Vagina (tissue), 2 donors: ENCODE measurements at places on chromosomes 13 and 19.

GRCh38 chr13:21014139-21014501 lies 47.3 kb downstream of the LATS2 start:
- DNase-seq, result no peak

- no peak for DNase-seq
Observed at GRCh38 chr19:14677464-14677863, 2.8 kb upstream of the ADGRE3 start.

DNA sequence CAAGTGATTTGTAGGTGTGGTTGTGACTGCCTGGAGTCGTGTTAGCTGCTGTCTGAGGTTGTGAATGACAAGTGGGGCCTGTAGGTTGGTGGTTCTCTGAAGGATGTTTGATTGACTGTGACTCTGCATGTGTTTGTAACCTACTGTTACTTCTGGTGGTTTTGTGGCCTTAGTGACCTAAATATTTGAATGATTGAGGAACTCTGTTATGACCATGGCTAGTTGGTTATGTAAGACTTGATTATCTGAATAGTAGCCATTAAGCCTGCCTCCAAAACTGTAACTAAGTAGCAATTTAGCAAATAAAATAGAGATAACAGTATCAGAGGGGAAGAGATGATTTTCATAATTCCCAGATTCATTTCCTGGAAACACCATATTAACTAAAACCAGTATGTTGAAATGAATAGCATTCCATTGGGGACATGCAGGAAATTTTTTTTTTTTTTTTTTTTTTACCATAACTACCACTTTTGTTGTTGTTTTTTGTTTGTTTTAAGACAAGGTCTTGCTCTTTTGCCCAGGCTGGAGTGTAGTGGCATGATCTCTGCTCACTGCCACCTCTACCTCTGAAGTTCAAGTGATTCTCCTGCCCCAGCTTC lies 865 bp downstream of the ZNF382 start:
- no peak for DNase-seq

- no peak for DNase-seq
Observed at GRCh38 chr13:112910016-112910415, 59.0 kb upstream of the MCF2L start.

- DNase-seq, result no peak
Observed at GRCh38 chr19:2511570-2511969, 35.6 kb downstream of the GADD45B start.

DNA sequence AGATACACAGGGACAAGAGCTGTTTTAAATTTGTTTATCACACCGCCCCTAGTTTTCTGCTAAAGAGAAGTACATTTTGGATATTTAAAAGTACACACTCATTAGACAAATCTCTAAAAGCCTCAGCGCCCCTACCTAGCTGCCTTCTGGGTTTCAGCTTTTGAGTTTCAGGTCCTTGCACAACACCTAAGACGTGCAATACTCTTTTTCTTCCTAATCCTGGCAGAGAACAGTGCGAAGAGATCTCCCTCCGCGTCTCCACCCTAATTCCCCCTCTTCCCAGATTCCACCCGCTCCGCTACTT lies 421 bp upstream of the KLF5 start:
- DNase-seq, result no peak

GRCh38 chr13:44362394-44363040 lies 11.1 kb upstream of the SERP2 start:
- no peak for DNase-seq

- no peak for DNase-seq
Observed at GRCh38 chr13:43267916-43268315, 244.5 kb downstream of the DNAJC15 start.

DNA sequence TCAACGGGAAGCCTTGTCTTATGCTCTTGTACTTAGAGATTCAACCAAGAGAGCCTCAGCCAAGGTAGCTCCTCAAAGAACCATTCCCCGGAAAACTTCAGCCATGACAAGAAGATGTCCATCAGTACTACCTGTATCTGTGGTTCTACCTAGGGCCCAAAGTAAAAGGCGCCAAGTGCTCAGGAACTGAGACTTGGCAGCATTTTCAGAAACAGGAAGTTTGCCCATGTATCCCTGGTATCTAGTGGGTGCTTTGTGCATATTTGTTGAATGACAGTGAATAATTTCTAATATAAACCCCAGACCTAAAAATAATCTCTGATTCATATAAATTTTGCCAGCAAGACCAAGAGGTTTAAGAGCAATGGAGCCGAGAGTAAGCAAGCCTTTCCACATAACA lies 7.2 kb downstream of the FAM216B start:
- DNase-seq, result no peak

- no peak for DNase-seq
Observed at GRCh38 chr19:34788074-34788473, 15.1 kb upstream of the ZNF599 start.

GRCh38 chr13:110416131-110417025 lies 109.3 kb downstream of the COL4A2 start:
- DNase-seq, result no peak

GRCh38 chr19:28416245-28416644 lies 796.7 kb downstream of the UQCRFS1 start:
- DNase-seq, result no peak

DNA sequence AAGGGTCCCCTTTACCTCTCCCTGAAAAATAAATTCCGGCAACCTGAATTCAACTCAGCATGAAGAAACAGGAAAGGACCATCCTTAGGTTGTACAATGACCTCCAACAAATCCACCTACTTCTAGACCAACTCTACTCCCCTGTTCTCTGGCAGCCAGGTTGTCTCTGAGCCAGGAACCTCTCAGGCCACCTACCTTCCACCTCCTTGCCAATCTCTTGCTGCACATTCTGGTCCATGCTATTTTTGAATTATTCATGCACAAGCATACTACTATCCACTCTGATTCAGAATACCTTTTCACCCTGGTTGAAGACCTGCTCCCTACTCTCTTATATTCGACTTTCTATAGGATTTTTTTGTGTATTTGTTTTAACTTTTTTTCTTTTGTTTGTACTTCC lies 415.0 kb upstream of the ZNF507 start:
- DNase-seq, result no peak

- no peak for DNase-seq
Observed at GRCh38 chr13:113852536-113853517, 11.0 kb downstream of the GAS6 start.

GRCh38 chr13:43185226-43185625 lies 161.8 kb downstream of the DNAJC15 start:
- no peak for DNase-seq

- DNase-seq, result no peak
Observed at GRCh38 chr13:76425935-76426334, 460.3 kb downstream of the KCTD12 start.

DNA sequence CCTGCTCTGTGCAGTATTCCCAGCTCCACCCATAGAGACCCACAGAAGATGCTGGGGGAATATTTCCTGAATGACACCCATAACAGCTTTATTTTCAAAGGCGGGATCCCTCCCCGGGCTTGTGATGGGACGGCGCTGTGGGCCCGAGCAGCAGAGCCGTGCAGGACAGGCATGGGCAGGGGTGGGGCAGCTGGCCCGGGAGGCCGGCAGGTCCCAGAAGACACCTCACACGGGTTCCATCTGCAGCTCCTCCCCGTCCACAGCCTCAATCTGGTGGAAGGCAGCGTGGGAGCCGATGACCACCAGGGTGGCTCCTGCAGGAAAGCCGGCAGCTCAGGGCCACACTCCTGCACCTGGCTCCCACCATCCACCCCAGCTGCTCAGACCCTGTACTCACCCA lies 2.5 kb downstream of the RABAC1 start:
- DNase-seq, result no peak
